ENCODE measurements at places on chromosomes 2 and 18.

GRCh38 chr18:69556228-69556627 is 155.5 kb downstream of the DOK6 start:
- no peak for DNase-seq

DNA sequence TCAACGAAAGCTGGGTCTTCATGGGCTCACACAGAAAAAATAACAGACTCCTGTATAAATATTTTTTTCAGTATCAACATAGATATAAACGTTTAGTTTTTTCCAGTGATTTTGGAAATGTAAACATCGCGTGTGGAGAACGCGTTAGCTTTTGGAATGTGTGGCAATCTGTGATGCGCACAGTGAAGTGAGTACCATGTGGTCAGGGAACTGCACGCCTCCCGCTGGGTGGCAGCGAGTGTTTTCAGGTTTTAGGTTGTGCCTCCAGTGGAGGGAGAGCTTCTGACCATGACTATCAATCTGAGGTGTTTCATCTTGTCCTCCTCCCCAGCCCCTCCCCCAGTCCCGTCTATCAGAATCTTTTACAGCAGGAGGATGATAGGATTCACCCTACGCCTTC is 127.8 kb downstream of the ARHGAP28 start:
- DNase-seq: no peak

DNA sequence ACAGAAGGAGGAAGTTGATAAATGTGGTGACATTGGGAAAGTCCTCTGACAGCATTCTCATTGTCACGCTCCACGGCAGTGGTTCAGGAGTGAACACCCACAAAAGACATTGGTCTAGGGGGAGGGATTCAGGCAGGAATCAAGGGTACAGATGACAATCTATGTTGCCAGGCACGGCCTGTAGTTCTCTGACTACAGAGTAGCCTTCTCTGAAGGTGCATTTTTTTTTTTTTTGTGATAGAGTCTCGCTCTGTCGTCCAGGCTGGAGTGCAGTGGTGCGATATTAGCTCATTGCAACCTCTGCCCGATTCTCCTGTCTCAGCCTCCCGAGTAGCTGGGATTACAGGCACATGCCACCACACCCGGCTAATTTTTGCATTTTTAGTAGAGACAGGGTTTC is 7.4 kb upstream of the MOB1A start:
- no peak for DNase-seq

GRCh38 chr2:71937396-71937795 is 210.3 kb downstream of the CYP26B1 start:
- DNase-seq: no peak

GRCh38 chr2:25256488-25256875 is 85.2 kb downstream of the DNMT3A start:
- DNase-seq: no peak
